Left ventricle myocardium superior (tissue), 1 donor: ENCODE measurements at places on chromosomes 12 and 14. TPM values are rescaled to one million over a fixed set of nuclear protein-coding genes. Genes with fewer than 3 reads are reported as not detected.

DNA sequence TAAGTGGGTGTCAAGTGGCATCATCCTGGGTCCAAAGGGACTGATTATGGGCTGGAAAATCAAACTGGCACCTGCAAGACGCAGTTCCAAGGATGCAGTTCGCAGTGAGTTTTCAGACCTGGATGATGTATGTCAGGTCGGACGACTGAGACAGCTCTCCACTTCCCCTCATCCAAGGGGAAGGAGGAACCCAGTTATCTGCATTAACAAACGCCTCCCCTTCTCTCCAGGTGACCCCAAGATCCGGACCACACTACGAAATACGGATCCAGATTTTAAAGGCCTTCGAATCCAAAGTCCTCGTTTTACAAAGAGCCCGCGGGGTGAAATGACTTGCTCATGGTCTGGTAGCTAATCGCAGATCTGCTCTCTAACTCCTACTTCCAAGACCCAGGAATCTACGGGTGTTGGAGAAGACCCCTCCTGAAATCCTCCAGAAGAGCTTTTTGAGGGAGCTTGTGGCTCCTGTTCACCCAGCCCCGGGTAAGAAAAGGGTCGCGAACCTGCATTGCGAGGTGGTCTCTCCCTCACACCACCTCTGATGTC lies 460 bp upstream of the SYNE2 start:
- DNase-seq = no peak

DNA sequence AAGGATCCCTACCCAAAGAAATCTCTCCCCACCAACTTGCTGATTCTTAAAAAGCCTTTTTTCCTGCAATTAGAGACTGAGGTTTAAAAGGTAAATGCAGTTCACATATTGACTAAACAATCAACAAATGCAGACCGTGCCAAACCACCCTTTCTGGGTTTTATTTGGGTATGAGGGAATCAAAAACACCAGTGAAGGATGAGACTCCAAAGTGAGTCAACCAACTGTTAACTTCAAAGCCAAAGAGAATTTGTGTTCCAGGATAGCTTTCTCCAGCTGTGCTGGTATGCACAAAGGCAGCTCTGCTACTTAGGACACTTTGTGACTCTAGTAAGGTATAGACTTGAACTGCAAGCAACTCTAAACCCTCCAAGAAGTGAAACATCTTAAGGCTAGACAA lies 39.4 kb downstream of the RPS29 start:
- DNase-seq = no peak

- DNase-seq = no peak
Measured at GRCh38 chr14:100054316-100055075, 10.7 kb upstream of the EVL start.

Gene GLS2
- total RNA-seq = 0.57 TPM

DNA sequence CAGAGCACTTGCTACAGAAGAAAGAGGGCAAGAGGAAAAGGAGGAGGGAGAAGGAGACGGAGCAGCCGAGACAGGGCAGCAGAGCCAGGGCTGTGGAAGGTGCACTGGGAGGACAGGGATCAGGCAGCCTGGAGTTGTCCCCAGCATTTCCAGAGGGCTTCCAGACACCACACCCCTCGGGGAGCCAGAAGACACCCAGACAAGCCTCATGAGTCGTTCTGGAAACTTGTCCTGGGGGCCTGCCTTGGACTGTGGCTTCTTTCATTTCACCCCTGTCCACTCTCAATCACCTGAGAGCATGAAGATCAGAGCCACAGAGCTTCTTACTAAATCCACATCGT lies 14.1 kb downstream of the CMKLR1 start:
- DNase-seq = no peak

DNA sequence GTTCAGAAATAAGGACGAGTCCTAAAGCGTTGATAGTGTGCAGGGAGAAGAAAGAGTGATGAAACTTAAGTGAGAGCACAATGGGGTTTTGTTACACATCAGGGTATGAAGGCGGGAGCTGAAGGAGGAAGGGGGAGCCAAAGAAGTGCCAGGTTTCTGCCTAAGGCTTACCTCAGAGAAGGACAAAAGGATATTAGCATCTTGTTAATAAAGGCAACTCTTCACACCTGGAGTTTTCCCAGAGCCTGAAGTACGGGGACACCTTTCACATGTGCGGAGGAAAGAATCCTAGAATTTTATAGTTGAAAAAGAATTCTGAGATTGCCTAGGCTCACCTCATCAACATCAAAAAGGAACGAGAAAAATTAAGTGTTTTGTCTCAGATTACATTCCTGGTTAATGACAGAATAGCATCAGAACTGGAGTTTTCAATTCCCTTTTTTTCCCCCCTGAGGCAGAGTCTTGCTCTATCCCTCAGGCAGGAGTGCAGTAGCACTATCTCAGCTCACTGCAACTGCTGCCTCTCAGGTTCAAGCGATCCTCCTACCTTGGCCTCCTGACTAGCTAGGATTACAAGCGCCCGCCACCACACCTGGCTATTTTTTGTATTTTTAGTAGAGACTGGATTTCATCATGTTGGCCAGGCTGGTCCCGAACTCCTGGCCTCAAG lies 2.2 kb upstream of the SAV1 start:
- no peak for DNase-seq

- no peak for DNase-seq
Measured at GRCh38 chr12:89281539-89281867, 70.8 kb downstream of the DUSP6 start.
